ENCODE measurements at places on chromosomes 3 and 15.

- no peak for DNase-seq
Measured at GRCh38 chr3:126355251-126355650, 2.0 kb downstream of the KLF15 start.

DNA sequence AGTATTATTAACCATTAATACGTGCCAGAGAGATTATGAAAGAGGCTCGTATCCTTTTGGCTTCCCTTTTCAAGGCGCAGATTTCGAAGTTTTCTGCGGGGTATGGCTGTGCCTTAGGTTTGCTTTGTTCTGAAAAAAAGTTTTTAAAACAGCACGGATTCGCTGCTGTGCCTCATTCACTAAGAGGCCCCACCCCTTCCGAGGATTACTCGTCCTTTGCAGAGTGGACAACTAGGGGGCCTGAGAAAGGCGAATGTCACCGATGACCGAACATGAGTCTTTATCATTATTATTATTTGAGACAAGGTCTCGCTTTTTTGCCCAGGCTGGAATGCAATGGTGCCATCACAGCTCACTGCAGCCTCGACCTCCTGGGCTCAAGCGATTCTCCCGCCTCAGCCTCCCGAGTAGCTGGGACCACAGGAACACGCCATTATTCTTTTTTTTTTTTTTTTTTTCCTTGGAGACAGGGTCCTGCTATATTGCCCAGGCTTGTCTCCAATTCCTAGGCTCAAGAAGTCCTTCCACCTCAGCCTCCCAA, 684 bp upstream of the RPS27L start:
- DNase-seq: peak; percentile 58

DNA sequence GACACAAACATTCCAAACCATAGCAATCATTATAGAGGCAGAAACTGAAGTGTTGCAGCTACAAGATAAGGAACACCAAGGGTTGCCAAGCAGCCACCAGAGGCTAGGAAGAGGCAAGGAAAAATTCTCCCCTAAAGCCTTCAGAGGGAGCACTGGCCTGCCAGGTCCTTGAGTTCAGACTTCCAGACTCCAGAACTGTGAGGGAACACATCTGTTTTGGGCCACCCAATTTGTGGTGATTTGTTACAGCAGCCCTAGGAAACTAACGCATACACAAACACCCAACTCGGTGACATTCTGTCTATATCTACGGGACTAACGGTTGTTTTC, 54.6 kb downstream of the MB21D2 start:
- DNase-seq: no peak

DNA sequence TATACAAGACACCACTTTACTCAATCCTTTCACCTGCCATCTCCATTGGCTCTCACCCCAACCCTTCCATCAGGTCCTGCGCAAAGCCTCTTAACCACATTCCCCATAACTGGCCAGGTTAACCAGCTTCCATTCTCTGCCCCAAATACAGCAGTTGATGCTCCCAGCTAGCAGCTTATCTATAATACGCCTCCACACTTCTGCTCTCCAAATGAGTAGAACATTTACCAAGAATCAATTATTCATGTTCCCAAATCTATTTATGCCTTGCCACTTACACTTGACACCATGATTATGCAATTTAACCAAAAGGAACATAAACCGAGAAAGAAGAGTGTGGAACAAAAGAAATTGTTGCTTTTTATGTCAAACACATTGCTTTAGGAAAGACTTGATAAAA, 103.7 kb upstream of the TPM1 start:
- DNase-seq: no peak

GRCh38 chr15:79991826-79992225, 20.8 kb upstream of the BCL2A1 start:
- DNase-seq: no peak

DNA sequence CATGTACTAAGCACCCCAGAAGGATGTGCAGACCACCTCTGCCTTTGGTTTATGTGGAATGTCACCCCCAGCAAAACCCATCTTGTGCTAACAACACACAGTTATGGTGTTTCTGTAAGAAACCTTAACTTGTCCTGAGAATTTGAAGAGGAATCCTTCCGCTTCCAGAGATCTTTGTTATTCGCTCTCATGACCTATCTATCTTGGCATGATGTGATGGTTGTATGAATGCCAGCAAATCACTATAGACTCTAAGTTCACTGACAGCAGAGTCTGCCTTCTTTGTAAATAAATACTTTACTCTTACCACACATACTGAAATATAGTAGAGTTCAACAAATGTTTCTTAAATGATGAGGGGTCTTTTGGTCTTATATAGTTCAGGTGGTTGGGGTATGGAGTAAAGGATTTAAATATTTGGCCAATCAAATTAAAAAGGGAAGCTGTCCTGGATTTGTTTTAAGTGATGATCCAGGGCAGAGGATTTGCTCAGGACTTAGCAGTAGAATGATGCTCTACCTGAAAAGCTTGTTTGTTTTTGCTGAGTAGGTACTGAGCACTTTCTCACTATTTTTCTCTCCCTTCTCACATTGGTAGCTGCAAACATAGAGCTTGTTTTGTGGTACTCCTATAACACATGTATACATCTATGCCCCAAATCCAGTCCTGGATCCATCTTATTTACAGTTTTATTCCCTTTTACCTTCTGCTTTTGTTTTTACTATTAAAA, 27.9 kb upstream of the RTP1 start:
- DNase-seq: no peak

GRCh38 chr3:72924055-72924454, 36.2 kb downstream of the GXYLT2 start:
- DNase-seq: no peak

DNA sequence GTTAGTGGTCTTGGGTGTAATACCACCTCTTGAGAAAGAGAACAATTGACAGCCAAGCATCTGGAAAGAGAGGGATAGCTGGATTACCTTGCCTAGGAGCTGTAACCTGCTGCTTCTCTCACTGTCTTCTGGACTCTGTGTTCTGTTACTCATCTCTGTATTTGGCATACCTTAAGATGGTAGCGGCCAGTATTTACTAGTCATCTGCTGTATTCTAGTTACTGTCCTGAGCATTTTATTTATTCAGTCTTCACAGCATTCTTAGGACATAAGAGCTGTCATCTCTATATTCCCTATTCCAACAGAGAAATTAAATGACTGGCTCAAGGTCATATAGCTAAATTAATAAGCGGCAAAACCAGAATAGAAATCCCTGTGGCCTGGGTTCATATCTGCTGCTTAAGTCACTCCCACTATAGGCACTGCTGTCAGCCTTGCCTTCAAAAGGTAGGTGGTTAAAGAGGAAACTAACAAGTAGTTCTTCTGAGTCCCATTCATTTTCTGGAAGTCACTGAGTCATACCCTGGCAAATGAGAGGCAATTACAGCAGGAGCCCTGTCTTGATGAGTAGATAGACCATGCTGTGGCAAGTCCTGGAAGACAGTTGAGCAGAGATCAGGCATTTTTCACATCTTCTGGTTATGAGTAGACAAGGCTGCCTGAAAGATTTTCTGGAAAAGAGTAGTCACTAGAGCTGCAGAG, 68.2 kb downstream of the RAB7A start:
- DNase-seq: no peak

- no peak for DNase-seq
Measured at GRCh38 chr15:47517737-47518136, 199.6 kb upstream of the SEMA6D start.

GRCh38 chr3:144148356-144148755, 176.7 kb downstream of the DIPK2A start:
- no peak for DNase-seq

GRCh38 chr3:48501196-48501595, 2.8 kb downstream of the SHISA5 start:
- DNase-seq: no peak

DNA sequence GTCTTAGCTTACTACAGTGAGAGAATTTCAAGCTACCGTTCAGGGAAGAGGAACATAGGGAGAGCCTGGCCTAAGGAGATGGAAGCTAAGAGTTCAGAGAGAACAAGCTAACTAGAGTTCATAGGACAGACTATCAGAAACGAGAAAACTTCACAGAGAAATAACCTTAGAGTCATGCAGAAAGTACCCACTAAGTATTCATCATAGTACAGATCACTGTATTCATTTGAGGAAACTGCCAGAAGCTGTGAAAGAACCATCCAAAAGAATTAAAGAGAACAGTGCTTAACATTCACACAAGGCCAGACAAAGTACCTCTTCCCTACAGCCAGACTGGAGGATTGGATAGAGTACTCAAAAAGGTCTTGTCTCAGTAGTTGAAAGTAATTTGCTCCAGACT, 15.2 kb upstream of the GBE1 start:
- no peak for DNase-seq

- DNase-seq: no peak
Measured at GRCh38 chr15:73624530-73624929, 8.7 kb downstream of the NPTN start.

DNA sequence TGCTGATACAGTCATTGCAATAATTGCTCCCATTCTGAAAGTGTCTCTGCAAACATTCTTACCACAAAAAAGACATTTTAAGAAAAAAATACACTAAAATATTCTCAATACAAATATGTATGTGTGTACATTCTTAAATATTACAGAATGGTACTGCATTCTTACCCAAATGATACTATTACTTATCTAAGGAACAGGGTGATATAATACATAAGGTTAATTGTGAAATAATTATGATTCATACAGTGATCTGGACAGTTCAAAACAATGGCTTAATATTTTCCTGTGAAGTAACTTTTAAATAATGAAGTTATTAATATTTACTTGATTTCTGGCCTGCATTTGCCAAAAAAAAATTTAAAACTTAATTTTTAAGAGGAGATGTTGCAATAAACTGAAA, 694.6 kb downstream of the TUSC7 start:
- DNase-seq: no peak

DNA sequence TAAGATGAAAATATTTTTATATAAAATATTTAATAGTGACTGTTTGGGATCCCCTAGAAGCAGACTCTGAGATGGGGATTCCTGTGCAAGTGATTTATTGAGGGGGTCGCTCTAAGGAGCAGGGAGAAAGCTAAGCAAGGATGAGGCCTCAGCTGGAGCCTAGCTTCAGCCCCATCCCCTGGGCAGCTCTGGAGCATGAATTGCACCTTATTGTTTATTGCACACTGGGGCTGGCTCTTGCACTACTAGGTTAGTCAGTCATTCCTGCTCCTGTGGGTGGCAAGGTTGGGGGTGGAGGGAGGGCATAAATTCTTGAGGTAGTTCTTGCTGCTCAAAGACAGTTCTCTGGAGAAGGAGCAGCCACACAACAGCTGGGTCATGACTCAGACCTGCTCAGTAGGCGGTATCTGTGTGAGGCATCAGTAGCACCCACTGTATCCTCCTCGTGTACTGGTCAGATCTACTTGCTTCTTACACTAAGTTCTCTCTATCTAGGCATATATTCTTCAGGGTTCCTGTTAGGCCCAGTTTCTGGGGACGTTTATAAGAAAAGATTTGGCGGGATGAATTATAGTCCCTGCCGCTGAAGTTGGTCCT, 27.2 kb upstream of the TNFSF10 start:
- no peak for DNase-seq
